Smooth muscle cell of the pulmonary artery (primary cell): ENCODE measurements at places on chromosomes 11 and 22. TPM values are rescaled to one million over a fixed set of nuclear protein-coding genes. Genes with fewer than 3 reads are reported as not detected.

CNGA4 gene
- total RNA-seq = 0.07 and 0.17 TPM in 2 replicates

SLC16A8 gene
- 0.33 and 0.53 TPM in 2 replicates for total RNA-seq

RAG1 gene
- total RNA-seq = 0.33 and 0.65 TPM in 2 replicates

CSTPP1 gene
- 21.5 and 23.6 TPM in 2 replicates for total RNA-seq

KRTAP5-1 gene
- not detected in 2 replicates for total RNA-seq

OR52E8 gene
- total RNA-seq = 0.13 TPM in 1 of 2 replicates, not detected in the other

PRR33 gene
- total RNA-seq = not detected in 2 replicates

TEX12 gene
- total RNA-seq = 0.20 TPM in 1 of 2 replicates, not detected in the other
